ENCODE measurements at places on chromosomes 11 and 22. TPM values are rescaled to one million over a fixed set of nuclear protein-coding genes. Genes with fewer than 3 reads are reported as not detected.

Gene SCGB1A1
- not detected for total RNA-seq

Gene STARD10
- 12.9 TPM for total RNA-seq

Gene AMOTL1
- total RNA-seq = 0.25 TPM

Gene TBX1
- not detected for total RNA-seq

Gene LARGE1
- 7.0 TPM for total RNA-seq

Gene CLDN5
- 0.87 TPM for total RNA-seq

DNA sequence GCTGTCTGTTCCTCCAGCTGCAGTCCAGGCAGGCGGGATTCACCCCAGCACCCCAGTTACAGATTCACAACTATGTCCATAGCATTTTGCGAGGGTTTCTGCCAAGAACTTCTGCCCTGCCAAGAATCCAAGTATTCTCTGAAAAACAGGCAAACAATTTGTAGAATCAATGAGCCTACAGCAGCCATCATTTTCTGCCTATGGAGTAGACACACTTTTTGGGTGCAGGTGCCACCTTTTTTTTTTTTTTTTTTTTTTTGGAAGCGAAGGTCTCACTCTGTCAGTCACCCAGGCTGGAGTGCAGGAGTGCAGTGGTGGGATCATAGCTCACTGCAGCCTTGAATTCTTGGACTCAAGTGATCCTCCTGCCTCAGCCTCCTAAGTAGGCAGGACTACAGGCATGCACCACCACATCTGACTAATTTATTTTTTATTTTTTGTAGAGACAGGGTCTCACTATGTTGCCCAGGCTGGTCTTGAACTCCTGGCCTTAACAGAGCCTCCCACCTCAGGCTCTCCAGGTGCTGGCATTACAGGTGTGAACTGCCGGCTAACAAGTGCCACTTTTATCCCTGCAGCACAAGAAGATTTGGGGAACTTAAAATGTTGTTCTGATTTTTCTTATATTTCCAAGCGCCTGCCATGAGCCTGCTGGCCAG is 195.1 kb downstream of the SNX19 start:
- DNase-seq = no peak
- H3K27ac ChIP-seq = no peak overlapping the region
- no peaks in the 10 kb centered on the region for H3K36me3 ChIP-seq
- H3K4me3 ChIP-seq = no peak overlapping the region
- no peaks in the 10 kb centered on the region for H3K4me1 ChIP-seq

DNA sequence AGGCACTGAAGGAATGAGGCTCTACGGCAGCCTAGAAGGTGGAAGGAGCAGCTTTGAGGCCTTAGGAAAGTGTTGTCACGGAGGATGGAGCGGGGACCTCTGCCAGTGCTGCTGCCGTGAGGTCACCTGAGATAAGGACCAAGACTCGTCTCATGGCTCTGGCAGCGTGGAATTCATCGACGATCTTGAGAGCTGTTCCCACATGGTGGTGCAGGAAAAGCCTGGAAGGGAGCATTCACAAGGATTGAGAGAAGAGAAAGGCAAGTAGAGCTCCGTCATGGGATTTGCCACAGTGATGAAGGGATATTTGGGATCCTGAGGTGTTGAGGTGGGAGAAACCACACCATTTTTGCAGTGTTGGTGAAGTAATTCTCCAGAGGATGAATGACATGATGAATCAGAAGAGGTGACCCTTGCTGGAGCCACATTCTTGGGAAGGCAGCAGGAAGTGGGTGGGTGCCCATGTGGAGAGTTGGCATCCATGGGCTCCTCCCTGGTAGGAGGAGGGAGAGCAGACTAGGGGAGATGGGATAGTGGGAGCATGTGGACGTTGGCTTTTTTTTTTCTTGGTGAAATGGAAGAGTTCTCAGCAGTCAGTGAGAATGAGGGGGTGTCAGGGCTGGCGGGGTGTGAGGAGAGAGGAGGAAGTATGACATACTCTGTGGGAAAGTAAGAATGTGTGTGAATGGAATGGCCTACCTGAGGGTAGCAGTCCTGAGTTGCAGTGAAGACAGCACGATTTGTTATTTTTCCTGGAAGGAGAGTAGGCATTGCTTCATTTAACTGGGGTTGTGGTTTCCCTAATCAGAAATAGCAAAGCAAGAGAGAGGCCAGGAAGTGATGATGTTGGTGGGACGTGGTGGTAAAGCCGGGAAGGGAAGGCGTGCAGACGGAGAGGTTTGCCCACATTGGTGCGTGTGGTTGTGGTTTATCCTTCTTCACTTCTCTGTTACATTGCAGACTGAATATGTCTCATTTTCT is 11.1 kb downstream of the PPP6R3 start:
- H3K27ac ChIP-seq = peak overlapping the region; percentile 74
- peaks cover 67% of the 10 kb centered on the region for H3K4me1 ChIP-seq
- H3K36me3 ChIP-seq = peaks cover 5% of the 10 kb centered on the region
- peak; percentile 32 for DNase-seq
- H3K4me3 ChIP-seq = peak overlapping the region; percentile 89
- H3K27me3 ChIP-seq = no peaks in the 10 kb centered on the region

DNA sequence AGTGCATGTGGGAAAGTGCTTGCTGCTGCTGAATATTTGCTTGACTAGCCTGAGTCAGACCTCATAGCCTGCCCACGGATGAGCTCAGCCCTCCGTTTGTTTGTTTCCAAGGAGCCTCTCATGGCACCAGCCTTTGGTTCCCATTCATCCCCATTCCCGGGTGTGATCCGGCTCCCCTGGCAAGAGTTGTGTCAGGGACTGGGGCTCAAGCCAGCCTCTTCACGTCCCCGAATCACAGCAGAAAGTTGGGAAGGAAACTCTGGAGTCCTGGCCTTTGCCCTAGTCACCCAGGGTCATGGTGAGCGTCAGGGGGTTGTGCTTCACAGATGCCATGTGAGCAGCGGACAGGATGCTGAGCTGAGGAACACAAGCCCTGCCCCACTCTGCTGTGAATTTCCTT is 13.8 kb downstream of the SEC14L3 start:
- no peak overlapping the region for H3K4me3 ChIP-seq
- peaks cover 44% of the 10 kb centered on the region for H3K27me3 ChIP-seq
- no peaks in the 10 kb centered on the region for H3K4me1 ChIP-seq
- H3K27ac ChIP-seq = no peak overlapping the region
- H3K36me3 ChIP-seq = peaks cover 5% of the 10 kb centered on the region
- no peak for DNase-seq

DNA sequence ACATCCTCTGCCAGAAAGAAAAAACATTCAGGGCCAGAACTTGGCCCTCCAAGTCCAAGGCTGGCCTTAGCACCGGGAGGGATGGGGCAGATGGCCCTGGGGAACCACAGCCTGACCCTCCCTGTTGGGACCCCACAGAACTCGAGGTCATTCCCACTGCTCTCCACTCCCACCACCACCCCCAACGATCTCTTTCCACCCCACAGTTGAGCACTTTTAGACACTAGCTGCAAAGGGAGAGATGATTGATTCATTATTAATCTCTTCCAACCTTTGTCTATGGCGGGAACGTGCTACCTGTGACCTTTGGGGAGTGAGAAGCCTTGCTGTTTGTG is 869.7 kb downstream of the BRD1 start:
- no peak overlapping the region for H3K4me3 ChIP-seq
- H3K27ac ChIP-seq = no peak overlapping the region
- DNase-seq = no peak
- peaks cover 2% of the 10 kb centered on the region for H3K4me1 ChIP-seq
- H3K36me3 ChIP-seq = no peaks in the 10 kb centered on the region
- peaks cover 24% of the 10 kb centered on the region for H3K27me3 ChIP-seq

- H3K4me3 ChIP-seq = no peak overlapping the region
- H3K27ac ChIP-seq = no peak overlapping the region
- peaks cover under 1% of the 10 kb centered on the region for H3K27me3 ChIP-seq
- no peak for DNase-seq
- peaks cover 4% of the 10 kb centered on the region for H3K4me1 ChIP-seq
Measured at GRCh38 chr22:39433476-39434242, 23.2 kb upstream of the MGAT3 start.

GRCh38 chr11:19597876-19598275 is 114.8 kb upstream of the NAV2 start:
- peaks cover 78% of the 10 kb centered on the region for H3K27me3 ChIP-seq
- no peak overlapping the region for H3K4me3 ChIP-seq
- H3K4me1 ChIP-seq = no peaks in the 10 kb centered on the region
- no peak for DNase-seq
- peaks cover 3% of the 10 kb centered on the region for H3K36me3 ChIP-seq
- H3K27ac ChIP-seq = no peak overlapping the region

GRCh38 chr11:33162831-33163230 is 1.6 kb upstream of the CSTF3 start:
- H3K27ac ChIP-seq = no peak overlapping the region
- no peaks in the 10 kb centered on the region for H3K27me3 ChIP-seq
- H3K4me1 ChIP-seq = peaks cover 35% of the 10 kb centered on the region
- peak overlapping the region; percentile 31 for H3K4me3 ChIP-seq
- DNase-seq = no peak

- H3K36me3 ChIP-seq = no peaks in the 10 kb centered on the region
- H3K27ac ChIP-seq = no peak overlapping the region
- H3K27me3 ChIP-seq = no peaks in the 10 kb centered on the region
- H3K4me3 ChIP-seq = no peak overlapping the region
Measured at GRCh38 chr11:35859301-35859700, 84.6 kb upstream of the LDLRAD3 start.

- peaks cover 6% of the 10 kb centered on the region for H3K36me3 ChIP-seq
- H3K4me1 ChIP-seq = peaks cover 11% of the 10 kb centered on the region
- no peaks in the 10 kb centered on the region for H3K27me3 ChIP-seq
- no peak for DNase-seq
- H3K27ac ChIP-seq = no peak overlapping the region
Measured at GRCh38 chr11:13429288-13429687, 33.7 kb downstream of the BTBD10 start.

DNA sequence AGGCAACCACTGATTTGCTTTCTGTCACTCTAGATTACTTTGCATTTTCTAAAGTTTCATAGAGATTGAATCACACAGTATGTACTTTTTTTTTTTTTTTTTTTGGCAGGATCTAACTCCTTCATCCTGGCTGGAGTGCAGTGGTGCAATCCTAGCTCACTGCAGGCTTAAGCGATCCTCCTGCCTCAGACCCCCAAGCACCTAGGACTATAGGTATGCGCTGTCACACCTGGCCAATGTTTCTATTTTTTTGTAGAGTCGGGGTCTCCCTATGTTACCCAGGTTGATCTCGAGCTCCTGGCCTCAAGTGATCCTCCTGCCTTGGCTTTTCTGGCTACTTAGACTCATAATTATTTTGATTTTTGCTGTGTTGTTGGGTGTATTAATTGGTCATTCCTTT is 294.6 kb upstream of the CTSC start:
- no peak overlapping the region for H3K4me3 ChIP-seq
- H3K27ac ChIP-seq = no peak overlapping the region
- H3K4me1 ChIP-seq = no peaks in the 10 kb centered on the region
- no peak for DNase-seq
- peaks cover 5% of the 10 kb centered on the region for H3K27me3 ChIP-seq
- H3K36me3 ChIP-seq = no peaks in the 10 kb centered on the region

GRCh38 chr22:40797427-40797826 is 21.7 kb downstream of the SLC25A17 start:
- H3K27ac ChIP-seq = no peak overlapping the region
- H3K4me1 ChIP-seq = no peaks in the 10 kb centered on the region
- H3K27me3 ChIP-seq = no peaks in the 10 kb centered on the region

GRCh38 chr22:37511395-37512104 is 7.7 kb downstream of the CARD10 start:
- H3K4me3 ChIP-seq = no peak overlapping the region
- H3K27ac ChIP-seq = no peak overlapping the region
- H3K36me3 ChIP-seq = peaks cover 2% of the 10 kb centered on the region
- no peaks in the 10 kb centered on the region for H3K4me1 ChIP-seq
- DNase-seq = no peak

GRCh38 chr11:133745791-133746190 is 99.5 kb downstream of the SPATA19 start:
- H3K4me1 ChIP-seq = no peaks in the 10 kb centered on the region
- peaks cover 5% of the 10 kb centered on the region for H3K27me3 ChIP-seq

- peaks cover 3% of the 10 kb centered on the region for H3K36me3 ChIP-seq
- DNase-seq = no peak
- no peak overlapping the region for H3K4me3 ChIP-seq
- peaks cover 31% of the 10 kb centered on the region for H3K4me1 ChIP-seq
- no peaks in the 10 kb centered on the region for H3K27me3 ChIP-seq
- H3K27ac ChIP-seq = peak overlapping the region; percentile 94
Measured at GRCh38 chr11:116981266-116981885, 116.9 kb downstream of the SIK3 start.

DNA sequence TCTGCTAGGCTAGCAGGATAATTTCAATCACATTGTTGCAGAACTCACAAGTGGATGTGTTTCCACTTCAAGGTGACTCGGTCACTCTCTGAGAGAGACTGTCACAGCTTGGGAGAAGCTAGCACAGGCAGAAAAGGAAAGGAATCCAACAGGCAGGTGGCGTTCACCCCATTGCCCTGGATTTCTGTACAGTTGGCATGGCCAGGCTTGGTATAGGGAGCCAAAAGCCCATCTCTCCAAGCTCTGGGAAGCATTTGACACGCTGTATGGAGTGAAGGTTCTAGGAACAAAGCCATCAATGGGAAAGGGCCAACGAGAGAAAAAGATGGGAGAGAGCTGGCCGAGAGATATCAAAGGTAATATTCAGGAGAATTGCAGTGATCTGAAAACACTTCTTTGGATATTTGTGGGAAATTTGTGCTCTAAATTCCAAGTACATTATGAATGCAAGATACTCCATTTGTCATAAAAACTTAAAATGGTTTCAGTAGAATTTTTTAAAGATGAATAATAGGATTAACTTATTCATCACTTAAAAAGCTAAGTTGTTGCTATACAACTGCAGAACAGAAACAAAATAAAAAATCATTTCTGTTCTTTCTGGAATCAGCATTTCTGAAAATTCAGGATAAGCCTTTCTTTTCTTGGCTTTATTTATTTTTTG is 223.5 kb upstream of the NTM start:
- H3K4me1 ChIP-seq = no peaks in the 10 kb centered on the region
- H3K27me3 ChIP-seq = no peaks in the 10 kb centered on the region
- H3K27ac ChIP-seq = no peak overlapping the region
- DNase-seq = no peak
- no peak overlapping the region for H3K4me3 ChIP-seq
- H3K36me3 ChIP-seq = no peaks in the 10 kb centered on the region
